Mesothelial cell of epicardium (in vitro differentiated cells): ENCODE measurements at places on chromosomes 3 and 15.

- H3K4me3 ChIP-seq, result no peak overlapping the region
- peaks cover 4% of the 10 kb centered on the region for H3K4me1 ChIP-seq
- no peaks in the 10 kb centered on the region for H3K27me3 ChIP-seq
- peaks cover 30% of the 10 kb centered on the region for H3K36me3 ChIP-seq
- H3K27ac ChIP-seq, result no peak overlapping the region
These were observed 248.4 kb downstream of the ISL2 start for GRCh38 chr15:76584868-76585575.

DNA sequence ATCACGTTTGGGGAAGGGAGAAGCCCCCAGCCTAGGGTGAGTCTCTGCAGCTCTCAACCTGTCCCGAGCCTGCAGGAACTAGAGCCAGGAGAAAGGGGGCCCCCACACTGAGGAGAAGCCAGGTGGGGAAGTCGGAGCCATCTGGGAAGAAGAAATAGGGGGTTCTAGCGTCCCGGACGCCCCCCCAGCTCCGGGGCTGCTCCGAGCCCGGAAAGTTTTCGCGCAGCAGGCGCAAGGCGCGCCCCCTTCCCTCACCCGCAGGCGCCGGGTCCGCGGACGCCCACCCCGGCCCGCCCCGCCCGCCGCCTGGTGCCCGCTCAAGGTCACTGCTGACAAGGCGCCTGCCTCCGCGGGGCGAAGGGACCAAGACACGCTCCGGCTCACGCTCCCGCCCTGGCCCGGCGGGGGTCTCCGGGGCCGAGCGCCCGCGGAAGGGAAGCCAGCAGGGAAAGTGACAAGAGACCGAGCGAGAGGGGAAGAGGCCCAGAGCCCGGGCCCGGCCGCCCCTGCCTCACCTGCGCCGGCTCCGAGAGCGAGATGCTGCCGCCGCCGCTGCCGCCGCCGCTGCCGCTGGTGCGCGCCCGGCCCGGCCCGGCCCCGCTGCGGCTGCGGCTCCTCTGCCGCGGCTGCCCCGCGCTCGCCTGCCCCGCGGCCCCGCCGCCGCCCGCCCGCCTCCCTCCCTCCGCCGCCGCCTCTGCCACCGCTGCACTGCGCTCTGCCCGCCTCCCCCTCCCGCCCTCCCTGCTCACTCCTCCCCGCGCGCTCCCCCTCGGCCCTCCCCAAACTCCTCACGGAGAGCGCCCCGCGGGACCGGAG is 108.4 kb upstream of the SLC6A11 start:
- peaks cover 92% of the 10 kb centered on the region for H3K27me3 ChIP-seq
- peaks cover 5% of the 10 kb centered on the region for H3K4me1 ChIP-seq
- peak overlapping the region; percentile 49 for H3K4me3 ChIP-seq

GRCh38 chr3:195159814-195160165 is 111.2 kb downstream of the XXYLT1 start:
- H3K27ac ChIP-seq, result peak overlapping the region; percentile 32
- DNase-seq, result no peak
- H3K4me1 ChIP-seq, result peaks cover 42% of the 10 kb centered on the region
- H3K36me3 ChIP-seq, result no peaks in the 10 kb centered on the region
- H3K4me3 ChIP-seq, result no peak overlapping the region
- H3K27me3 ChIP-seq, result no peaks in the 10 kb centered on the region

- no peaks in the 10 kb centered on the region for H3K4me1 ChIP-seq
- H3K27me3 ChIP-seq, result no peaks in the 10 kb centered on the region
- H3K4me3 ChIP-seq, result no peak overlapping the region
- H3K36me3 ChIP-seq, result peaks cover 6% of the 10 kb centered on the region
- no peak for DNase-seq
These were observed 8.3 kb downstream of the SNAPC5 start for GRCh38 chr15:66489179-66489791.

- DNase-seq, result no peak
- no peaks in the 10 kb centered on the region for H3K36me3 ChIP-seq
- H3K27ac ChIP-seq, result no peak overlapping the region
- H3K4me3 ChIP-seq, result no peak overlapping the region
These were observed 179.1 kb downstream of the WDR72 start for GRCh38 chr15:53580366-53580765.
